ENCODE measurements at places on chromosomes 1 and 21. TPM values are rescaled to one million over a fixed set of nuclear protein-coding genes. Genes with fewer than 3 reads are reported as not detected.

DNA sequence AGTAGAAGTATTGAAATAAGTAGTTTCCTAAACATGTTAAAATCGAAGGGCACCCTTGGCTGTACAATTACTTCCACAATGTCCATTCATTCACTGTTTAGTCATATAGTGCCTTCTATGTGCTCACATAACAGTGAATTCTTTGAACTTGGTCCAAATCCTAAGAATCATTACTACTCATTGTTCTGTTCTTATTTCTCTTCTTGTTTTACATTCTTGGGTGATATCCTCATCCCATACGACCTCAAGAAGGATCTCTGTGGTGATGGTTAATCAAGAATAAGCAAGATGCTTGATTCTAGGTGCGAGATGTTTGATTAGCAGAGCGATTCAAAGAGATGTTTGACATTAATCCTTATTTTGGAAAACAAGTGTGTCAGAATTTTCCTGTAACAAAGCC, 667.4 kb upstream of the ZP4 start:
- no peak for DNase-seq

Gene SERPINC1
- 0.05 TPM for polyA plus RNA-seq

Gene LCE1E
- polyA plus RNA-seq = not detected

GRCh38 chr21:23949493-23949892, 1657.8 kb downstream of the MRPL39 start:
- no peak for DNase-seq

Data from A549 (cell line).